T-helper 1 cell (primary cell): ENCODE measurements at places on chromosomes 1 and 21.

DNA sequence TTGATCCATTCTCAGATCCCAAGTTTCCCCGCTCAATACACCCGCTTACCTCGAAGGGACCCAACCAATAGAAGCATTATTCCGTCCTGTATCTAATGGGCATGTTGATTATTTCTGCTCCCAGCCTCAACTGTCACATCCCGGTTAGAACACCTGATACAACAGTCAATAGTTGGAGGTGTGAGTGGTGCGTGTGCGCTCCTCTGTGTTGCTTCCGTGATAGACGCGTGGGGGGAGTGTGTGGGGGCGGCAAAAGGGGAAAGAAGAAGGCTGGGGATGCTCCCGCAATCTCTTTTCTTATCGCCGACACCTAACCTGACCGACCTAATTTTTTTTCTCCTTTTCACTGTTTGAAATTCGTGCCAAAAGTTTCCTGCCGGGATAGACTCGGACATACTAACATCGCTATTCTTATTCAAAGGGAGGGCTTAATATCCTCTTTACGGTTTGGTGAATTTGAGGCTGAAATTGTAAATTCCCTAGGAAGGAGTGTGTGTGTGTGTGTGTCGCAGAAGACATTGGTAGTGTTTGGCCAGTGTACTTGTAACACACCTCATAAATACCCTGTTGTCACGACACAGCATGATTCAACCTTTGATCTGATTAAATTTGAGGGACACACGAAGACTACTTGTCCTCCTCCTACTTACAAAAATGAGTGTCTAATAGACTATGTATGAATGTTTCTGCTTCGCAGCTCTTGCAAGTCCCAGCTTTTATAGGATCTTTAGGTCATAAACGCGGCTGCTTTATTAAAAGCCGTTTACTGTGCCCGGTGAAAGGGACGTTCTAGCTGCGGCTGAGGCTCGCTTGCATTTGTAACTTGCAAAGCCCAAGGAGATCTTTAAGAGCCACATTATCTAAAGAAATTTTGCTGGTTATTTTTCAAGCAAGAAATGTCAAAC, 1.5 kb upstream of the PROX1 start:
- no peak for DNase-seq

- no peak for DNase-seq
These were observed 92.5 kb upstream of the SIM2 start for GRCh38 chr21:36606287-36606982.

DNA sequence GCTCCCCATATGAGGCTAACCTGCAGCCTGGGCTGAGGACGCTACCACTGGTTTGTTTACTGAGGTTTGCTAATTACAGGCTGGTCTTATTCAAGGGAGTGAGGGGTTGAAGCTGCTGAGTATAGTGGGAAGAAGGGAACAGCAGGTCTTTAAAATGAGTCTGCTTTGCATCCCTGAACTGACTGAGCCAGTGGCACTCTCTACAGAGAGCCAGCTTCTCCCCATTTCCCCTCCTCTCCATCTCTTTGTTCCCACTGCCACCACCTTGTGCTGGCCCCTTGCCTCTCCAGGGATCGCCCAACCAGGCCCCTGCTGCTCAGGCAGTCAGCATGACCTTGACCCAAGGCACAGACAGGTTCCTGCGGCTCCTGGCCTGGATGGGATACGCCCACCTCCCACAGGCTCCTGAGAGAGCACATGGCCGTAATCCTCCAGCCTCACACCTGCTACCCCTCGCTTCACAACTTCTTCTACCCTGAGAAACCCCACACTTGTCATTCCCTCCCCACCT, 45.0 kb downstream of the IER5 start:
- no peak for DNase-seq

GRCh38 chr1:216064643-216065042, 358.6 kb downstream of the USH2A start:
- DNase-seq, result no peak

- no peak for DNase-seq
These were observed 180.6 kb upstream of the EDN2 start for GRCh38 chr1:41664861-41665640.

DNA sequence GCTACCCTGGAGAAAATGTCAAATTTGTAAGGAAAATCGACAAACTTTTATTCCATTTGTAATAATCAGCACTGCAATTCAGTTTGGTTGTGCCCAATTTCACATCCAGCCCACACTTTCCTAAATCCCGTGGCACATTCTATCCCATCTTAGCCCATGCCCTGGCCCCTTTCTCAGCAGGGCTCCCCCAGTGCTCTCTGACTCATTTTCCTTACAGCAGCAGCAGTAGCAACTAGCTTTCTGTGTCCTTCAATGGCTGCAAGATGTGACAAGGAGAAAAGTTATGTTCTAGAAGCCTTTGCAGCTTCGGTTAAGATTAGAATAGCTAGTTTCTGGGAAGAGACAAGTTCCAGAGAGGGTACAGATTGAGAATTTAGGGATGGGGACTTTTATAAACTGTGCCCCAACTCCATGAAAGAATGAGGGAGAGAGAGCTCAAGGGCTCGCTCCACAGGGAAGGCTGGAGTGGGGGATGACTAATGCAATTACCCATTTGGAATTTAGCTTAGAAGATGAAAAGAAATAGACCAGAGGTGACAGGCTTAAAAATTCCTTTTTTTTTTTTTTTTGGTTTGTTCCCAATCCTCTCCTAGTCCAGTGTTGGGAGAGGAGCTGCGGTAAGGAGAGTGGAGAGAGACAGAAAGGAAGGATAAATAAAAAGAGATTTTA, 47.0 kb upstream of the POU2F1 start:
- no peak for DNase-seq

- DNase-seq, result no peak
These were observed 66.1 kb downstream of the HTR6 start for GRCh38 chr1:19730793-19731192.

GRCh38 chr1:166133276-166133841, 33.4 kb downstream of the FAM78B start:
- DNase-seq, result no peak

DNA sequence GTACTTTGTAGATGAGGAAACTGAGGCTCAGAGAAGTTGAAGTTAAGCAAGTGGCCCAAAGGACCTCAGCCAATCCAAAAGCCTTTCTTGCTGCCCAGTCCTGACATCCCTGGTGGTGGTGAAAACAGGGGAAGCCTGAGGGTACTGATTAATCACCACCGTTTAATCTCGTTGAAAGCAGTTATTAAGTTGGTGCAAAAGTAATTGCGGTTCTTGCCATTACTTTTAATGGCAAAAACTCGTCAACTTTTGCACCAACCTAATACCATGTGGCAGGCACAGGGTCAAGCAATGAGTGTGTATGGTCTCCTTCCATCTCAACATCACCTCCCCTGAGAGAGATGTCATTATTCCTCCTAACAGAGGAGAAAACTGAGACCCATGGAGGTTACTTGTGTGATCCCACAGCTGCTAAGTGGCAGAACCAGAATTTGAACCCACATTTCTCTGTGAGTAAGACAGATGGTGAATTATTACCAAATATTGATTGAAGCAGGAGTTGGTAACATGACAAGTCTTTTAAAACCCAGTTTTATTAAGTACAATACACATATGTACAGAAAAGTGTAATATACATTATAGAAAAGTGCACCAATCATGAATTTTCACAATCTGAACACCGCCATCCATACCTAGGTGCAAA, 39.4 kb upstream of the GRHL3 start:
- no peak for DNase-seq

- DNase-seq, result no peak
These were observed 55.7 kb downstream of the DEGS1 start for GRCh38 chr1:224238756-224239155.

- no peak for DNase-seq
These were observed 168.3 kb downstream of the RHOU start for GRCh38 chr1:228903434-228904071.

DNA sequence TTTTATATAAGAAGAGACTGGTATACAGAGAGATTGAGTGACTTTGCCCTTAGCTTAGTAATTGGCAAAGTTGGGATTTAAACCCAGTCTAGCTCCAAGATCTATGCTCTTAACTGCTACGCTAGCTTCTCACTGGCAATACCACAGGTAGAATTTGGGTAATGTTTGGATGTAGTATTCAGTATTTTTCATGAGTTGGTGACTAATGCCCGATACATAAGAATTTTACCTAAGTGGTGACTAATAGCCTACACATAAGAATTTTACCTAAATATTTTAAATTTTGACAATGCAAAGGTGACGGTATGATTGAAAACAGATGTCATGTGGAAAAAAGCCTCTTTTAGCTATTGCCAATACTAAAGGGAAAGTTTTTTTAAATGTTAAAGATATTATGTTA, 24.3 kb downstream of the GPSM2 start:
- no peak for DNase-seq

DNA sequence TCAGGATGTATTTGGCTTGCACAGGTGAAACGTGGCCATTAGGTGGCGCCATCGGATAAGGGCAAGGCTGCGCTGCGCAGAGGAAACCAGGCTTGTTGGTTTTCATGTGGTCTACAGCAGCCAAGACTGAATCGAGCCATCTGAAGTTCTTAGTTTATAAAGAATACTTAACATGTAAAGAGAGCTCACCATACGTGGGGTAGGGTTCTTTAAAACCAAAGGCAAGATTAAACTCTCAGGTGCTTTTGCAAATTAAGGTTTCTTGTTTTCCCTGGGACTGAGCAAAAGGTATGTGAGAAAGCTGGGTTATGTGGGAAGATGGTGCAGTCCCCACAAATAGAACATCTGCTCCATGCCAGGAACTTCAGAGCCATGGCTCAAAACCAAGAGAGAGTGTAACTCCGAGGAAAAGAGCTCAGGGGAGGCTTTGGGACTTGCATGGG, 9.3 kb downstream of the MASP2 start:
- peak; percentile 67 for DNase-seq

GRCh38 chr1:111618961-111619634, 491 bp upstream of the RAP1A start:
- DNase-seq, result no peak

- DNase-seq, result no peak
These were observed 97.8 kb upstream of the IPO9 start for GRCh38 chr1:201731142-201731541.

- no peak for DNase-seq
These were observed 60.8 kb downstream of the EDN2 start for GRCh38 chr1:41423511-41424191.

DNA sequence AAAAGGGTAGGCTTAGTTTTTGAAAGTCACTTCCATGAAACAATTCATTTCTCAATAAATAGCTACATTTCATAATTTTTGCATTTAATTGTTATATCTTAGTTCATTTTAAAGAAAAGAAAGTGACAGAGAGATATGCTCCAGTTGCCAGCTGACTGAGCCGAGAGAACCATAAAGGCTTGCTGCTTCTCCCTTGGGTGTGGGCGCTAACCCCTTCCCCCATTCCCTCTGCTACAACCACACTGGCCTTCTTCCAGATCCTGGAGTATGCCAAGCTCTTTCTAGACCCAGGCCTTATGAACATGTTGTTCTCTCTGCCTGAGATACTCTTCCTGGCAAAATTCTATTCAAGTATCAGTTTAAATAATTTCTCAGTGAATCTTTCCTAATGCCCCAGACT, 12.3 kb downstream of the SORT1 start:
- DNase-seq, result no peak

DNA sequence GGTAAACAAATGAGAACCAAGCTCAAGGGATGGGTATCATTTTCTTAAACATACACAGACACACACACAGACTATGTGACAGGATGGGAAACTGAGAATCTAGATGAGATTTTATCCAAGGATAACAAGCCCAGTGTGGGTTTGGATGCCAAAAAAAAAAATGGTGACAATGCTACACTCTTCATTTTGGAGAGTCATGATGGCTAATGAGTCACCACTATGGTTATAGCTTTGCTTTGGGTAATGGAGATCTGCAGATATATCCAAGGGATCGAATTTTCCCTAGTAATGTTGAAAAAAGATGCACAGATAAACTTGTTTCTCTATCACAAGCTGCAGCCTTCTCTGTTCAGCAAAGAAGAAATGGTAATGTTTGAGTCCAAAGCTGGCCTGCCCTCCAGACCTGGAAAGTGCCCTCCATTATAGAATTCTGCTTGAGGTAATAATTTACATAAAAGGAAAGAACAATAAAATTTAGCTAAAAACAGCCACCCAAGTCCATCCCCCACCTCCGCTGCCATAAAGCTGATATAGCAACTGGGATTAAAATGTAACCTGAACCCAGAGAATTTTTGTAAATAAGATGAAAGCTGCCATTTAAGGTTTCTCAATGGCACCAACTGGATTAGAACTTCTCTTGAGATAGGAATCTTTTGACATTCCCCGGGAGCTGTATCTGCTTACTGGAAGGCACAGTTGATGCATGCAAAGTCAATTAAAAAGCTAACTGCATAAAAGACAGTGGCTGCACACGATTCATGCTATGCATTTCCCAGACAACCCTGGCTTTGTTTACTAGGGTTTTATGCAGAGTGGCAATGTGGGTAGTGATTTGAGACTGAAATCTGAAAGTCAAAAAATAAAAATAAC, 395.2 kb upstream of the LYPLAL1 start:
- DNase-seq, result no peak

DNA sequence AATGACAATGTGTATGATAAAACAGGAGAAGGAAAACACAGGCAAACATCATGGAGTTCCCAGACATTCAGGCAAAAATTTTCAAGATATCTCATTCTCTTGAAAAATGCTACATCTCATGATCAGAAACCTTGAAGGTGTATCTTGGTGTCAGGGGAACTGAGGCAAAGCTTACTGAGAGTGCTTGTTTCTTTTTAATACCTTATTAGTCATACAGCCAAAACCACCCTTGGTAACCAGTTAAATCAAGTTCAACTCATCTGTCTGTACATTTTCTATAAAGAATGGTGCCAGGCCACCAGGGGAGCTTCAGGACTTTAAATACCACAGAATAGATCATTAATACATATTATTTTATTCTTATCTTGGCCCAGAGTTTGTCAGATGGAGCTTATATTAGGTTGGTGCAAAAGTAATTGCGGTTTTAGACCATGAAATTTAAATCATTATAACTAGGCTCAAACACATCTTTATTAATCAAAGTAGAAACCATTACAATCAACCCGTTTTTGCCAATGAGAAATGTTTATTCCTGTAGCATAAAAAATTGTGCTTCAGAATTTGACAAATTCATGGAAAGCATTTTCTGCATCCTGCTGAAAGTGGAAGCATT, 1036.0 kb downstream of the AMY1C start:
- no peak for DNase-seq

- no peak for DNase-seq
These were observed 26.8 kb downstream of the TSHB start for GRCh38 chr1:115056395-115056798.

- peak; percentile 72 for DNase-seq
These were observed 755 bp upstream of the THRAP3 start for GRCh38 chr1:36223381-36223995.

- DNase-seq, result no peak
These were observed 6.3 kb downstream of the MYOC start for GRCh38 chr1:171646249-171646560.

DNA sequence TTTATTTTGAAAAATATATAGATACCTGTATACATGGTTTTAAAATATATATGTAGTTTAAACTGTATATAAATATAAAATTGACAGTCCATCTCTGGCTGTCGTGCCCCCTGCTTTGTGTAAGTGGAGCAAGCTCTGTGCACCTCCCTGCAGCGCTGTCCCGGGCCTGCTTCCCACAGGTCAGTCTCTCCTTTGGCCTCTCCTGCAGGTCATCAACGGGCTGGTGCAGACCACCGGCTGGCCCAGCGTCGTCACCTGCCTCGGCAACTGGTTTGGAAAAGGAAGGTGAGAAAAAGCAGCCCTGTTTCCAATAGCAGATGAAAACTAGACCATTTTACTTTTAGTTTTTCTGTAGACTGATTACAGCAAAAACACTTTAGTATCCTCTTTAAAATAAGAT, 28.5 kb downstream of the SLC37A1 start:
- no peak for DNase-seq
